ENCODE measurements at places on chromosomes 12 and 14. TPM values are rescaled to one million over a fixed set of nuclear protein-coding genes. Genes with fewer than 3 reads are reported as not detected.

Gene PTPN11
- 24.4 TPM for polyA plus RNA-seq

Gene CLEC7A
- 25.5 TPM for polyA plus RNA-seq

Gene GRIP1
- 0.71 TPM for polyA plus RNA-seq

Gene RND1
- 1.8 TPM for polyA plus RNA-seq

Gene TDP1
- 12.5 TPM for polyA plus RNA-seq

Gene TMEM233
- polyA plus RNA-seq = 1.7 TPM

Gene KRT72
- polyA plus RNA-seq = 12.0 TPM

GRCh38 chr14:94334872-94335271 lies 11.7 kb upstream of the SERPINA6 start:
- DNase-seq = no peak

GRCh38 chr14:53953828-53954550 lies 2.6 kb downstream of the BMP4 start:
- DNase-seq = no peak

GRCh38 chr12:81450920-81451739 lies 308.0 kb downstream of the PPFIA2 start:
- DNase-seq = no peak

- DNase-seq = no peak
Observed at GRCh38 chr12:71686658-71687025, 760 bp downstream of the TMEM19 start.

DNA sequence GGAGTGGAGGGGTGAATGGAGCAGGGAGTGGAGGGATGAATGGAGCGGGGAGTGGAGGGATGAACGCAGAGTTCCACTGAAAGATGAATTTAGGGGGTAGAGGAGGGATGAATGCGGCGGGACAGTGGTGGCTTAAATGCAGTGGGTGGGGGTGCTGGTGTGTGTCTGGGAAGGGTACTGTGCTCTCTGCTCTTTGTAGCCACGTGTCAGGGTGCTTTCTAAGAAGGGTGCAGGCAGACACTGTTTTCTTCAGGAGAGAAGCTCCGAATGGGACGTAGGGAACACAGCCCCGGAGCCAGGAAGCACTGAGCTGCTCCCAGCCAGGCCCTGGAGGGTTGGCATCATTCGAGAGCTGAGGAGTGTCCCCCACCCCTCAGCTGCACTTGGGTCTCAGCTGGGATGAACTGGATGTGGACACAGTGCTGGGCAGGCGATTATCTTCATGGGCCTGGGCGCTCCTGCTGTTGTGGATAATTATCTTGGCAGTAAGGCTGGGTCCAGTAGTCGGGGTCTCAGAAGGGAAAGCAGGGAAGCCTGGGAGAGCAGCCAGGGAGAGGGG lies 9.5 kb upstream of the CEP170B start:
- DNase-seq = no peak

- DNase-seq = no peak
Observed at GRCh38 chr14:84001023-84001422, 1528.9 kb upstream of the FLRT2 start.

- DNase-seq = no peak
Observed at GRCh38 chr14:68630081-68630571, 162.7 kb downstream of the ZFP36L1 start.

Data from thymus (tissue), 14 donors.